ENCODE measurements at places on chromosomes 16 and 17.

DNA sequence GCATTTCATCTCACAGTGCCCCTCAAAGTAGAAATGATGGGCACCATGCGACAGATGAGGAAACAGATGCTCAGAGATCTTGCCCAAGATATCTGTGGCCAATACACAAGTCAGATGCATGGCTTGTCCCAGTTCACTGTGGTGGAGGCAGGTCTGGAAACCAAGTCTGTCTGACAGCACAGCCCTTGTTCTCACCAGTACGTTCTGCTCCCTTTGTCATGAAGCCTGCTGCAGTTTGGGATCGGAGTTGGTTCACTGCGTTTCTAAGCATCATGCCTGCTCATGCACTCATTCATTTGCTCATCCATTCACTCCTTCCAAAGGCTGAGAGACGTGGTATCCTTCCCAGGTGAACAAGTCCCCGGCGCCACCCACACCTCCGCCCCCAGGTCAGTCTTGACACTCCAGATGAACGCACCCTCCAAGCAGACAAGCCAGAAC lies 27.2 kb upstream of the MEAK7 start:
- no peak for DNase-seq

- no peak for DNase-seq
Observed at GRCh38 chr17:3167574-3167973, 29.7 kb upstream of the OR1A2 start.

DNA sequence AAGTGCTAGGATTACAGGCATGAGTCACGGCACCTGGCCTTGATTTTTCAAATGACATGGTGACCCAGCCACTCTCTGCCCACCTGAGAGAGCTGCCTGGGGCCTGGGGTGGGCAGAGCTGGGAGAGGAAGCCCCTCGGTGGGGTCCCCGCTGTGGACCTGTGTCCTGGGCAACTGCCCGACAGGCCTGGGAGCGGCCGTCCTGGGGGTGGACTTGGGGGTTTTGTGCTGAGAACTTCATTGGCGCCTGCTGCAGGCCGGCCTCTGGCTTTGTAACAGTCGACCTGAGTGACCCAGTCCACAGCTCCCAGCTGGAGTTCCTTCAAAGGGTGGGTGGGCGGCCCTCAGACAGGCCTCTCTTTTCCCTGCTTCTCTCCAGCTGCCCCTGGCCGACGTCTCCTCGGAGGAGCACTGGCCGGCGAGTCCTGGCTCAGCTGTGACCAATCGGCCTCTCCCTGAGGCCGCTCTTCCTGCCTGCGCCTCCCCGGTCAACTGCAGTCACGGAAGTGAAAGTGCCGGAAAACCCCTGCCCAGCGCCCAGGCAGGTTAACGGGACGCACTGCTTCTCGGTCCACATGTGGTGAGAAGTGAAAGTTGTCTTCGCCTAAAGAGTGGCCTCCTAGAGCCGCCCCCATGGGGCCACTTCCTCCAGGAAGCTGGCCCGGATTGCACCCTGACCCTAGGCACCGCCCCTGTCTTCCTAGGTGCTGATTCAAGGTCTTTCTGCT lies 5.5 kb downstream of the CBFA2T3 start:
- DNase-seq = no peak

GRCh38 chr16:22188267-22188594 lies 17.8 kb upstream of the EEF2K start:
- DNase-seq = no peak

GRCh38 chr17:42163113-42163512 lies 8.3 kb upstream of the RAB5C start:
- DNase-seq = no peak

GRCh38 chr17:2749784-2750181 lies 331 bp upstream of the CCDC92B start:
- no peak for DNase-seq

DNA sequence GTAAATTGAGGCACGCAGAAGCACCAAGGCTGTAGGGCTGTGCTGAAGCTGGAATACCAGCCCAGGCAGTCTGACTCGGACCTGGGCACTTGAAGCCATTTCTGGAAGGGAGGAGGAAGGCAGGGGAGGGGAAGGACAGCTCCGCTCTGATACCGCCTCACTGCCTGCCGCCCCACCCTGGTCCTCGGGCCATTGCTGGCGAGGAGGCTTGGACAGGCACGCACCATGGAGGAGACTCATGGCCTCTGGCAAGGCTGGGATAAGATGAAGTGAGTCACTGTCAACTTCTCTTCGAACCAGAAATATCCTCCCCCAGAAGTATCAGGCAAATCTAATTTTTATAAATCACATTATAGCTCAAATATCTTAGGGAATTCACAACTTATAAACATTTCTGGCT lies 81.3 kb downstream of the SDK2 start:
- DNase-seq = no peak

GRCh38 chr17:66775881-66776400 lies 59.0 kb upstream of the CACNG5 start:
- no peak for DNase-seq

DNA sequence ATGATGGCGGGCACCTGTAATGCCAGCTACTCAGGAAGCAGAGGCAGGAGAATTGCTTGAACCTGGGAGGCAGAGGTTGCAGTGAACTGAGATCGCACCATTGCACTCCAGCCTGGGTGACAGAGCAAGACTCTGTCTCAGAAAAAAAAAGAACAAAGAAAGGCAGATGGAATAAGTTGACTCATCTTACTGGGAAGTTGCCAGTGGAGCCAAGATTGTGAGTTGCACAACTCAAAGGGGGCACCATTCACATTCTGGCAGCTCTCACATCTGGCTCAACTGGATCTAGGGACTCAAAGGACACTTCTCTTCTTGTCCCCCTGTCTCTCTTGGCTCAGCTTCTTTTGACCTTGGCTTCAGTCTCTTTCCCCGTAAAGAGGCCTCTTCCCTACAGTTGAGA lies 53.7 kb upstream of the ETV4 start:
- no peak for DNase-seq

- peak; percentile 98 for DNase-seq
Observed at GRCh38 chr17:77429969-77430752, 289.4 kb downstream of the SEC14L1 start.

- DNase-seq = no peak
Observed at GRCh38 chr17:62112229-62112628, 47.2 kb upstream of the MED13 start.

- DNase-seq = no peak
Observed at GRCh38 chr17:56026915-56027314, 126.4 kb upstream of the ANKFN1 start.

- DNase-seq = no peak
Observed at GRCh38 chr16:67718668-67719047, 458 bp downstream of the GFOD2 start.
